ENCODE measurements at places on chromosomes 4 and X. TPM values are rescaled to one million over a fixed set of nuclear protein-coding genes. Genes with fewer than 3 reads are reported as not detected.

MID2 gene
- total RNA-seq, result 17.7 TPM

ADRA2C gene
- total RNA-seq, result 1.0 TPM

IBSP gene
- not detected for total RNA-seq

MYL5 gene
- 978 TPM for total RNA-seq

NEXMIF gene
- 1.0 TPM for total RNA-seq

PRKG2 gene
- under 0.01 TPM for total RNA-seq

MAGEA2 gene
- not detected for total RNA-seq

BEND4 gene
- total RNA-seq, result under 0.01 TPM

KCNE5 gene
- 20.4 TPM for total RNA-seq

TMSB15B gene
- total RNA-seq, result 5.2 TPM

VCX2 gene
- not detected for total RNA-seq

IDH3G gene
- 25.1 TPM for total RNA-seq

SPANXD gene
- total RNA-seq, result not detected

MAGEA11 gene
- total RNA-seq, result not detected

ALAS2 gene
- 301 TPM for total RNA-seq

NSUN7 gene
- 2.6 TPM for total RNA-seq

DGKK gene
- total RNA-seq, result not detected

ATP11C gene
- total RNA-seq, result 17.7 TPM

VSIG4 gene
- 37.1 TPM for total RNA-seq

SEC24D gene
- 48.5 TPM for total RNA-seq

GK2 gene
- total RNA-seq, result not detected

ARSJ gene
- 5.2 TPM for total RNA-seq

HMX1 gene
- total RNA-seq, result not detected

SPANXN3 gene
- not detected for total RNA-seq

GRK4 gene
- 12.5 TPM for total RNA-seq

SLC39A8 gene
- 6.3 TPM for total RNA-seq

PARM1 gene
- total RNA-seq, result 28.7 TPM

TRIML2 gene
- not detected for total RNA-seq

GPRIN3 gene
- total RNA-seq, result 3.7 TPM

ARHGAP4 gene
- total RNA-seq, result 25.1 TPM

FAM53A gene
- 0.52 TPM for total RNA-seq

DUSP21 gene
- total RNA-seq, result not detected

UCP1 gene
- total RNA-seq, result 1.0 TPM

RENBP gene
- total RNA-seq, result 5.7 TPM

FRG2 gene
- total RNA-seq, result not detected

PAGE5 gene
- not detected for total RNA-seq

C4orf50 gene
- not detected for total RNA-seq

DOK7 gene
- 9.9 TPM for total RNA-seq

GPRASP3 gene
- total RNA-seq, result 6.3 TPM

BEND2 gene
- total RNA-seq, result not detected

FAM241A gene
- 2.1 TPM for total RNA-seq

SSX4 gene
- total RNA-seq, result not detected

STK32B gene
- 5.7 TPM for total RNA-seq
